ENCODE measurements at places on chromosomes 16 and 17.

GRCh38 chr17:78279360-78279990 lies 48.0 kb downstream of the TMEM235 start:
- DNase-seq = no peak

- no peak for DNase-seq
Observed at GRCh38 chr17:42198897-42199296, 4.6 kb upstream of the GHDC start.

- no peak for DNase-seq
Observed at GRCh38 chr16:77558786-77559185, 124.0 kb upstream of the ADAMTS18 start.

- DNase-seq = peak; percentile 64
Observed at GRCh38 chr17:4796552-4796920, 572 bp downstream of the PSMB6 start.

- no peak for DNase-seq
Observed at GRCh38 chr16:4411684-4412083, 4.7 kb downstream of the CORO7 start.

GRCh38 chr16:28572696-28573510 lies 19.2 kb downstream of the SGF29 start:
- no peak for DNase-seq

GRCh38 chr17:46790216-46790615 lies 28.3 kb downstream of the WNT3 start:
- DNase-seq = no peak

GRCh38 chr17:2023692-2024571 lies 1.2 kb downstream of the RTN4RL1 start:
- peak; percentile 77 for DNase-seq

- DNase-seq = no peak
Observed at GRCh38 chr17:5683241-5683640, 98.9 kb upstream of the NLRP1 start.
